ENCODE measurements at places on chromosomes 1 and 21.
A peak's percentile ranks its signal among the peaks of the same experiment; 100 is the strongest.

DNA sequence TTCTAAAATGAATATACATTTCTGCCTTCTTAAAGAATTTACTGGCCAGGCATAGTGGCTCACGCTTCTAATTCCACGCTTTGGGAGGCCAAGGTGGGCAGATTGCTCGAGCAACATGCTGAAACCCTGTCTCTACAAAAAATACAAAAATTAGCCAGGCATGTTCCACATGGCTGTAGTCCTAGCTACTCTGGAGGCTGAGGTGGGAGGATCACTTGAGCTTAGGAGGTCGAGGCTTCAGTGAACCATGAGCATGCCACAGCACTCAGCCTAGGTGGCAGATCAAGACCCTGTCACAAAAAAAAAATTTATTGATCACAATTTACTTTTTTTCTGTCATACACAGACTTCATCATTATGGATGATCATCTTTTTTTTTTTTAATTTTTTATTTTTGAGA is 11.5 kb downstream of the CDC14A start:
- H3K4me3 ChIP-seq: no peak overlapping the region
- no peaks in the 10 kb centered on the region for H3K27me3 ChIP-seq
- DNase-seq: no peak
- H3K27ac ChIP-seq: no peak overlapping the region
- peaks cover 72% of the 10 kb centered on the region for H3K4me1 ChIP-seq

GRCh38 chr1:83596331-83596730 is 402.6 kb downstream of the TTLL7 start:
- peaks cover 17% of the 10 kb centered on the region for H3K4me1 ChIP-seq
- no peak overlapping the region for H3K27ac ChIP-seq
- H3K36me3 ChIP-seq: no peaks in the 10 kb centered on the region
- H3K27me3 ChIP-seq: no peaks in the 10 kb centered on the region
- DNase-seq: no peak
- no peak overlapping the region for H3K4me3 ChIP-seq

- H3K27me3 ChIP-seq: peaks cover 2% of the 10 kb centered on the region
- peaks cover 3% of the 10 kb centered on the region for H3K36me3 ChIP-seq
- H3K27ac ChIP-seq: peak overlapping the region; percentile 78
- DNase-seq: no peak
- peak overlapping the region; percentile 81 for H3K4me3 ChIP-seq
These were observed 579 bp upstream of the TENT5C start for GRCh38 chr1:117605164-117605773.

- DNase-seq: peak; percentile 45
- H3K27ac ChIP-seq: no peak overlapping the region
- H3K4me3 ChIP-seq: no peak overlapping the region
- H3K27me3 ChIP-seq: peaks cover 33% of the 10 kb centered on the region
These were observed 242.3 kb downstream of the LMX1A start for GRCh38 chr1:165114022-165114888.

- no peak for DNase-seq
- H3K4me1 ChIP-seq: peaks cover 14% of the 10 kb centered on the region
- no peaks in the 10 kb centered on the region for H3K36me3 ChIP-seq
- no peak overlapping the region for H3K27ac ChIP-seq
These were observed 21.0 kb downstream of the PDE9A start for GRCh38 chr21:42674351-42674940.
